RWPE1 (cell line): ENCODE measurements at places on chromosomes 1 and 21.

DNA sequence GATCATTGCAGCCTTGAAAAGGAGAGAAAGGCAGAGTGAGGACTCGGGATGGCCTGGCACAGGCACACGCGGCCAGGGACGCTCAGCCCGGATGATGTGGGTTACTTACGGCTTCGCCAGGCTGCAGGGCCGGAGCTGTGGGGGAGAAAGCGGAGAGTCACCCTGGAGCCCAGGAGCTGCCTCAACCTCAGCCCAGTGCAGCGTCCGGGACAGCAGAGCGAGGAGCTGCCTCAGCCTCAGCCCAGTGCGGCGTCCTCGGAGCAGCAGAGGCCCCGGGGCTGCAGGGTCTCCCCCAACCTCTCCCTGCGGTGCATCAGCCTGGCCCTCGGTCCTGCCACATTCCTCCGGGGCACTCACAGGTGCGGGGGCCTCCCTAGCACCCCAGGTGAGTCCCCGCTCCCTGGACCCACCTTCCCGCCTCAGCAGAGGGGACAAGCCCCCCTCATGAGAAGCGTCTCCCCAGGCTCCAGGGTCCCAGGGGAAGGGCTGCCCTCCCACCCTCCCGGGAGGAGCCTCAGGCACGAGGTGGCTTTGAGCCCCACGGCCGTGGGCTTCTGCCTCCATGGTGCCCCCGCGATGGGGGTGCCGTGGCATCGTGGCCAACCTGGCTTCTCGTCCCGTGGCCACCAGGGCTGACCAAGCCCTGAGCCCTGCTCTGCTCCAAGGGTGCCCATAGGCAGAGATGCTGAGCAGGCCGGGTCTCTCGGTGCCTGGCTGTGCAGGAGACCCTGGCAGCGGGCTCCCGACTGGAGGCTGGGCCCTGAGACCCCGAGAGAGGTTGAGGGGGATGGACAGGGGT is 10.5 kb upstream of the RNF223 start:
- no peak for DNase-seq

- peak; percentile 80 for DNase-seq
Measured at GRCh38 chr21:31117128-31117916, 79.0 kb upstream of the KRTAP19-8 start.

DNA sequence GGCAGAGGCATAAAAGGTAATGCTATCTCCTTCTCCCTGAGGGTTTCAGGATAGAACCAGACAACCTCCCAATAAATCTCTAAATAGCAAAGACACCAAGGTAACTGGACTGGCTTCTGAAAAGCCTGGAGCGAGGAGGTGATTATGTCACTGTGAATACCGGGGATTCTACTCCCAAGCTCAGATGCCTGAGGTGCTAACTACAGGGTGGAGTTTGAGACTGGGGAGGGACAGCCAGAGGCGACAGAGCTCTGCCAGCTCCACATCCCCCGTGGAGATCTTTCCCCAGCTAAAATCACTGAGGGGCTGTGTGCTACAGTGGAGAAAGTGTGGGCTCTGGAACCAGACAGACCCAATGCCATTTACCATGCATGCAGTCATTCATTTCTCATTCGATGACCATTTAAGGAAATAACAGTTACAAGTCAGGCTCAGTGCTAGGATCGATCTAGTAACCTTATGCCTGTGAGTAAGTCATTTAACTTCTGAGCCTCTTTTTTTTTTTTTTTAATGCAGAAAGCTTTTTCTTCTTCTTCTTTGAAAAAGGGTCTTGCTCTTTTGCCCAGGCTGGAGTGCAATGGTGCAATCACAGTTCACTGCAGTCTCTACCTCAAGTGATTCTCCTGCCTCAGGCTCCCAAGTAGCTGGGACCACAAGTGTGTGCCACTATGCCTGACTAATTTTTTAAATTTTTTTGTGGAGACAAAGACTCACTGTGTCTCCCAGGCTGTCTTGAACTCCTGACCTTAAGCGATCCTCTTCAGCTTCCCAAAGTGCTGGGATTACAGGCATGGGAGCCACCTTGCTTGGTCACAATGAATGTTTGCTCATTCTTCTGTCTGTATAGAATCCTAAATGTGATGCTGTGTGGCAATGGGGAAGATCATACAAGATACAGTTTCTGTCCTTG is 8.1 kb upstream of the SLC45A3 start:
- DNase-seq: no peak

GRCh38 chr1:8523666-8524206 is 205.8 kb downstream of the SLC45A1 start:
- no peak for DNase-seq

GRCh38 chr1:89966656-89967055 is 28.3 kb upstream of the ZNF326 start:
- DNase-seq: no peak

- DNase-seq: peak; percentile 89
Measured at GRCh38 chr1:9275567-9276034, 17.1 kb upstream of the SPSB1 start.

DNA sequence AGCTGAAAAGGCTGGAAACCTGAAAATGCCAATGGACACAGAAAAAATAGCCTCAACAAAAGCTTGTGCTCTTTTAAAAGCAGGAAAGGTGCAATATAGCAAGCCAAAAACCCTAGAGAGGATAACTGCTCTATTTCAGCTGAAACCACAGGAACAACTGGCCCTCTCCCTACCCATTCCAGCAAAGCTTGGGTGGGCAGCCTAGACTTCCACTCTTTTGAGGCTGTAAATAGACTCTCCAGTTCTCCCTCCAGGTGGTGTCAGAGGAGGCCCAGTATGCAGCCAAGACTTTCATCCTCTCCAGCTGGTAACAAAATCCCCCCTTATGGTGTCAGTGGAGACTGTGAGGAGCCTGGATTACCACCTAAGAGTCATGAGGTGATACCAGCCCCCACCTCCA is 206.9 kb upstream of the PLD5 start:
- no peak for DNase-seq

- peak; percentile 32 for DNase-seq
Measured at GRCh38 chr1:212157252-212157651, 121.7 kb downstream of the DTL start.

- no peak for DNase-seq
Measured at GRCh38 chr1:51961231-51961630, 29.3 kb downstream of the RAB3B start.

- no peak for DNase-seq
Measured at GRCh38 chr1:89986020-89986419, 8.9 kb upstream of the ZNF326 start.

DNA sequence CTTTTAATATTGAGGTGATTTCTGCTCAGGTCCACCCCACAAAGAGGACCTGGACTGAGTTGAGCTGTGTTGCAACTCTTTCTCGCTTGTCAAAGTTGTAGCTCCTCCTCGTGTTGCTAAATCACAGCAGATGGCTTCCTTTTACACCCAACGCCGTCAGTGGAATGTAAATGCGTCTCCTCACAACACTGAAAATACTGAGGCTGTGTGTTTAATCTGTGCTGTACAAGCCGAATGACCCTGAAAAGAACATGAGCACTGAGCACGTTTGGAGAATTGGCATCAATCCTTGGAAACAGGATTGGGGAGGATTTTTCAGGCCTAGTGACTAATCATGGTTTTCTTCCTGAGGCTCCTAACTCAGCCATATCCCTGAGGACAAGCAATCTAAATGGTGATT is 196.0 kb downstream of the CRB1 start:
- peak; percentile 24 for DNase-seq

- peak; percentile 17 for DNase-seq
Measured at GRCh38 chr1:41174170-41174569, 67.9 kb downstream of the SCMH1 start.

DNA sequence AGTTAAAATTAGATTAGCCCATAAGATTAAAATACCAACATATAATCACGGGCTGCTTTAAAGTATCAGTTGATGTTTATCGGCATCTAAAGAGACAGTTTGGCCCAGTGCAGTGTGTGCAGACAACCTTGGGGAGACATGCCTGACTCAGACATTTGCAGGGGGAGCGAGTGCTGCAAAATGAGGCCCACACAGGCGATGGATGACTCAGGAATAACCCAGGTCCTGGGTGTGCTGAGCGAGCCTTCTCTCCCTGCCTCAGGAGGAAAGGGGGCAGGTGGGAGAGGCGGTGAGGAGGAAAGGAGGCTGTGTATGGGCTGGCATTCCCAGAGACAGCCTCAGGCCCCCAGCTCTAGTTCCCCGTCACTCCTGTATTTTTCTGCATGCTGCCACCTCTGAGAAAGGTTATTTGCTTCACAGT is 9.0 kb downstream of the SLC9A1 start:
- peak; percentile 84 for DNase-seq

GRCh38 chr1:219184337-219184736 is 10.7 kb downstream of the LYPLAL1 start:
- DNase-seq: no peak

GRCh38 chr1:113275083-113275482 is 115.2 kb upstream of the MAGI3 start:
- DNase-seq: no peak

GRCh38 chr21:25457411-25457810 is 149.9 kb downstream of the MRPL39 start:
- DNase-seq: peak; percentile 56

DNA sequence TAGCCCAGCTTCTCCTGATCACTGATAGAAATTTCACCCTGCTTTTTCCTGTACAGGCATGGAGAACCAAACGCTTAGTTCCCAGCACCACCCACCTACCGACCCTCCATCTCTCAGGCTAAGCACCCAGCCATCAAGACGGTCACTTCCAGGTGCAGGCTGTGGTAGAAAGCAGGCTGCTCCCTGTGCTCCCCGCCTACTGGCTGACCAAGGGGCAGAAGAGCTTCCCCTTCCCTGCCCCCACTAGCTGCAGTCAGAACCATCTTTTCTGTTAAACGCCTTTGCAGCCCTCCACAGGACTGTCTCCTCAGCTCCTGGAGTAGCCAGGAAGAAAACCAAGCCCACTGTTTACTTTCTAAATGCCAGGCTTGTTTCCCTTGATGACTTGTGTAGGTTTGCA is 23.0 kb downstream of the SPATA46 start:
- DNase-seq: no peak

DNA sequence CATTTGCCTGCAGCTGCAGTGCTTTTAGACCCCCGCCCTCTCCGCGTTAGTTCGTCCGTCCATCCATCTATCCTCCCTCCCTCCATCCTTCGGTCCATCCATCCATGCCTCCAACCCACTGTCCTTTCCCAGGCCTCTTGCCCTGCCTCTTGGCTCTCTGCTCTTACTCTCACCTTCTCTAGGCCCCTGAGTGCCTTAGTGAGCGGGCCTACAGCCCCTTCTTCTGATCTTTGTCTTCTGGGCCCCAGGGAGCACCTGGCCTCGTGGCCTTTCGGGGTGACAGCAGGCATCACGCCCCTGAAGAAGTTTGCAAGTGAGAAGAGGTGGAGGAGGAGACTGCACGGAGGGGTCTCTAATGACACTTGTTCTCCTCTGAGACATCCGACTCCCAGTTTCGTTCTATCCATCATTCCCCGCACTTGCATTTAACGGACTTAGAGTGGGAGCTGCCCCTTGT is 842 bp downstream of the ATXN7L2 start:
- no peak for DNase-seq

GRCh38 chr21:34858559-34858958 is 189.8 kb downstream of the CLIC6 start:
- no peak for DNase-seq

GRCh38 chr1:17290553-17290952 is 17.4 kb upstream of the PADI4 start:
- no peak for DNase-seq

GRCh38 chr1:2641381-2642130 is 8.7 kb upstream of the MMEL1 start:
- DNase-seq: no peak

DNA sequence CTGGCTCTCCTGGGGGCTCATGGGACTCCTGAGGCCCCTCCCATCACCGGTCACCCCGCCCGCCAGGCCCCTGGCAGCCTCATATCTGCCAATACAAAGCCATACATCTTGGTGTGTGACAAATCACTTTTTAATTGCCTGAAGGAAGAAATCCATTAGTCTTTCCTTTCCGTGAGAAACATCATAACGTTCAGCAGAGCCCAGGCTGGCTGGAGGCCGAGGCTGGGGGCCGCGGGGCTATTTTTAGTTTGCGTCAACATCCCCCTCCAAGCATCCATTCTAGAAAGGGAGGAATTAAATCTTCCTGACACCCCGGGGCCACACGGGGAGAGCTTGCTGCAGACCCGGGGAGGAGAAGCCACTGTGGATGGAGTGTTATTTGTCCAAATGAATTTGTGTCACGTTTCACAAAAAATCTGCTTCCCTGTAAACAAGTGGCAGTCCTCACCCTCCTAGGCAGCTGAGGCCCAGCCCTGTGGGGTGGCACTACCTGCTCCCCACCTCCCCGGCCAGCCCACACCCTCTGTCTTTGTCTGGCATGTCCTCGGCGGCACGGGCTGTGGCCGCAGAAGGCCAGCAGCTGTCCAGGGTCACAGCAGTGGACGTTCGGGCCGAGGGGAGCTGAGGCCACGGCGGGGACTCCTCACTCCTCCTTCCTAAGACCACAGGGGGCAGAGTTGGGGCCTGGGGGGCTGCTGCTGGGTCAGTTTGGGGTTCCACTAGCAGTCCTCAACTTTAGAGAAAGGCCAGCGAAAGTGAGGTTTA is 236.9 kb upstream of the VAMP3 start:
- DNase-seq: no peak

DNA sequence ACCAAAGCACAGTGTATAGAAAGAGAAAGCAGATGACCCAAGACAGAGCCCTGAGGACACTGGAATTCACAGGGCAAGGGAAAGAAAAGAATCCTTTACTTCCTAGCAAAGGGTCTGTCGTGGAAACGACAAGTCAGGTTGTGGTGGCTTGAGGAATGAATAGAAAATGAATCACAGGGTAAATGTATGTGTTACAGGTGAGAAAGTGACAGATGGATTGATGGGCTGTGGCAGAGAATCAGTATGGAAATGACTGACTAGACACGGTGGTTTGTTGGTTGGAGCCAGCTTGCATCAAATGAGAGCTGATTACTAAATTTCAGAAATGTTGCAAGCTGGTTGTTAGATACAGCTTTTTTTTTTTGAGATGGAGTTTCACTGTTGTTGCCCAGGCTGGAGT is 46.9 kb downstream of the PTP4A2 start:
- DNase-seq: no peak

GRCh38 chr1:56573311-56573710 is 6.1 kb downstream of the PLPP3 start:
- DNase-seq: no peak

DNA sequence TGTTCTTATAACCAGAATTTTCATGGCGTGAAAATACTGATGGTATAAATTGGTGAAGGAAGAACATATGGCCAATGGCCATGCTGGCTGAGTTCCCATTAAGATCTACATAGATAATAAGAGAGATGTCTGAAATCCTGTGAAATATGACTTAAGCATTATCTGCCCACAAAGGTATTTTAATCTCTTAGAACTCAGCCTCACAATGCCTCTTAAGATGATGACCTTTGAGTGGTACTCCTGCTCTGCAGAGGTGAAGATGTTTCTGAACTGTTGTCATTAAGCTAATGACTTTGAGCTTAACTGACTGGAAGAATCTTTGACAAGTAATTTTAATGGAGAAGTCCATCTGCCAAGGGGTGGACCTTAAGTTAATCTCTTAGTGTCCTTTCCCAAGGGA is 148.7 kb downstream of the ZNF326 start:
- DNase-seq: no peak

DNA sequence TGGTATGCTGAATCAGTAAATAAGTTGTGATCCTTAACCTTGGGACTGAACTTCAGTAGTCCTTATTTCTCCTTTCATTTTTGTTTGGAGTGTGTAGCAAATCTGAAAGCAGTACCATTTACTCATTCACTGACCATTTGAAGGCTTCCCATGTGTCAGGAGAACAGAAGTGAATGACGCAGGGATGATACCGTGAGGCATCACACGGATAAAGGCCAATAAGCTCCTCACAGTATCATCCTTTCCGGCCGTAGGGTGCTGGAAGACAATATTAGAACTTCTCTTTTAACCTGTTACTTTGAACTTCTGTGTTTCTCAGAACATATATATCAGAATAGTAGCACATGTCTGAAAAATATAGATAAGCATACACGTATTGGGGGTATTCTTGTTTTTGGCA is 21.3 kb downstream of the BACH1 start:
- DNase-seq: no peak
